ENCODE measurements at places on chromosomes 1 and 21.

DNA sequence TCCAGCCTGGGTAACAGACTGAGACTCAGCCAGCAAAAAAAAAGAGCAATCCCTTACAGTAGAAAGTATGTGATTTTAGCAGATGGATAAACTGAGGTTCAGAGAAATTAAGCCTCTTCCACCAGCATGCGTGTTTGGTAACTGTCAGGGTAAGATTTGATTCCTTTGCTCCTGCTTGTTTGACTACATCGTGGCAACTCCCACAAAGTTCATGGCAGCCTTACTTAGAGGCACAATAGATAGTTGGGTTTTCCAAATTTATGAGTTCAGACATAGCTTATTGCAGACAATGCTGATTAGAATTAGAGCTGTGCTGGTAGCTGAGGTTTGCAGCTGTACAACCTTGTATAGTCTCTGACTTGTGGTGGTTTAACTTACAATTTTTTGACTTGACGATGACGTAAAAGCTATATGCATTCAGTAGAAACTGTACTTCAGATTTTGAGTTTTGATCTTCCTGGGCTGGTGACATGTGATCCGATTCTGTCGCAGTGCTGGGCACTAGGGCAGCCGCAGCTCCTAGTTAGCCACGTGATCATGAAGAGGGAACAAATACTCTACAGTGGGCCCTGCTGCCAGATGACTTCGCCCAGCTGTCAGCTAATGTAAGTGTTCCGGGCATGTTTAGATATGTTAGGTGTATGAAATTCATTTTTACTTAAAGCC lies 167.8 kb downstream of the DHRS3 start:
- DNase-seq: no peak

DNA sequence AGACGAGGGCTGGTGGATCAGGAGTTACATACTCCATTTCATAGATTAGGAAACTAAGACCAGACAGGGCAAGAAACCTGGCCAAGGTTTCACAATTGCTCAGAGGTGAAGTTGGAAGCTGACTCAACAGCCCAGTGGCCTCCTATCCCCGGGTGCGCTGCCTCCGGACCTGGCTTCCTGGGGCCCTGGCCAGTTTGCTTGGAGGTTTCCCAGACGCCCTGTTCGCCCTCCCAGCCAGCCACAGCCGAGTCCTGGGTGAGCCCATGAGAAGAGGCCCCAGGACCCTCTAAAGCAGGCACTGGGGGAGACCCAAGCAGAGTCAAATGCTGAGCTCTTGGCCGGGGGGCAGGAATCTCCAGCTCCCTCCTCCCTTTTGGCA lies 180.1 kb downstream of the ZBTB18 start:
- DNase-seq: no peak

DNA sequence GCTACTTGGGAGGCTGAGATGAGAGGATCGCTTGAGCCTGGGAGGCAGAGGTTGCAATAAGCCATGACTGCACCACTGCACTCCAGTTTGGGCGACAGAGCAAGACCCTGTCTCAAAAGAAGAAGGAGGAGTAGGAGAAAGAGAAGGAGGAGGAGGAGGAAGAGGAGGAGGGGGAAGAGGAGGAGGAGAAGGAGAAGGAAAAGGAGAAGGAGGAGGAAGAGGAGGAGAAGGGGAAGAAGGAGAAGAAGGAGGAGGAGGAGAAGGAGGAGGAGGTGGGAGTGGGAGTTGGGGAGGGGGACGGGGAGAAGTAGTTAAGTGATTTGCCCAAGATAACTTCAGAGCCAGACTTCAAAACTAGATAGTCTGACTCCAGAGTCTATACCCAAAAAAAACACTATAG lies 55.5 kb upstream of the FOXD3 start:
- no peak for DNase-seq

- no peak for DNase-seq
These were observed 149.4 kb upstream of the TIAM1 start for GRCh38 chr21:31493350-31493880.

DNA sequence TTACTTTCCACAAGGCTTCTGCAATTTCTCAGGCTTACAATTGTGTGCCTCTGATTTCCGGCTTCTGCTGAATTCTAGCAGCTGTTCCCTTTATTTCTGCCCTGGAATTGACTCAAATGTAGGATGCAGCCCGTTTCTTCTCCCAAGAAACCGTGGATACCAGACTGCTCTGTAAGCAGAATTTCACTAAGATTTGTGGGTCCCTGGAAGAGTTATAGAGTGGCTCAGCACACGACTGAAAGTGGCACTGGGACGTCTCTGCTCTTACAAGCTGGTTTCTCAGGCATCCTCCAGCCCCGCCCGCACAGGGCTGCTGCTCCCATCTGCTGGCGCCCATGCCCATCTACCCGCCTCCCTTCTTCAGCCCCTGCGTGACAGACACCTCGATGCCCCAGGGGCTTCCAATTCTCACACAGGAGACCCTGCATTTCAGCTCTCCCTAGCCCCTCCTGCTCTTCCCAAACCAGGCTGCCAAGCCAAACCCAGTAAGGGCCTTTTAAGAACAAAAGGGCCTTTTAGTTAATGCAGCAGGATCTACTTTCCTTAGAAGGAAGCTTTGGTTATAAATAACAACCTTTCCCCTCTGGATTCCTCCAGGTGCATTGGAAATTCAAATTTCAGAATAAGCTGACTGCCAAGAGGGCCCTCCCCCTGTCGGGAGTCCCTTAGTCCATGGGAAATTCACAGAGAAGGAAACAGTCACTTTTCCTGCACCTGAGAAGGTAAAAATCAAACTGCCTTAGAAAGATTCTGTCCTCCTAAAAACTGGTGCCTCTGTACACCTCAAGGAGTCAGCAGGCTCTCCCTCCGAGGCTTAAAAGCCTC lies 45.4 kb upstream of the TENT5B start:
- no peak for DNase-seq

- no peak for DNase-seq
These were observed 2.1 kb upstream of the WASF2 start for GRCh38 chr1:27491748-27492700.

- DNase-seq: no peak
These were observed 196.7 kb downstream of the PBX1 start for GRCh38 chr1:164755690-164756089.

GRCh38 chr1:93323185-93323820 lies 22.4 kb upstream of the DR1 start:
- no peak for DNase-seq

DNA sequence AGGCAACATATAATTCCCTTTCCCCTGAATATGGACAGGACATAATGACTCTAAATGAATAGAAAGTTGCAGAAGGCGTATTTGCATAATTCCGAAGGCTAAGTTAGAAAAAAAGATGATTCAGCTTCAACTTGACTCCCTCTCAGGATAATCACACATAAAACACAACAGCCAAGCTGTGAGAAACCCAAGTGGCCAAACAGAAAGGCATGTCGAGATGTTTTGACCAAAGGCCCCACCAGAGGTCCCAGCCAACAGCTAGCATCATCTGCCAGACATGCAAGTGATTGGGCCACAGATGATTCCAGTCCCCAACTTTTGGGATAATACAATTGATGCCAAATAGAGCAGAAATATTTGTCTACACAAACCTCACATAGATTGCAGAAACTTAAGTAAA lies 444.9 kb downstream of the LTN1 start:
- DNase-seq: no peak

GRCh38 chr1:12244585-12244984 lies 14.8 kb downstream of the VPS13D start:
- DNase-seq: no peak

- no peak for DNase-seq
These were observed 409.1 kb downstream of the SETD4 start for GRCh38 chr21:35651196-35651595.

GRCh38 chr1:25522031-25522655 lies 21.3 kb upstream of the LDLRAP1 start:
- no peak for DNase-seq

GRCh38 chr1:65820983-65821382 lies 28.3 kb downstream of the PDE4B start:
- no peak for DNase-seq

GRCh38 chr1:31866450-31867032 lies 50.7 kb upstream of the SPOCD1 start:
- no peak for DNase-seq

GRCh38 chr1:89538361-89538760 lies 13.7 kb downstream of the LRRC8B start:
- no peak for DNase-seq

DNA sequence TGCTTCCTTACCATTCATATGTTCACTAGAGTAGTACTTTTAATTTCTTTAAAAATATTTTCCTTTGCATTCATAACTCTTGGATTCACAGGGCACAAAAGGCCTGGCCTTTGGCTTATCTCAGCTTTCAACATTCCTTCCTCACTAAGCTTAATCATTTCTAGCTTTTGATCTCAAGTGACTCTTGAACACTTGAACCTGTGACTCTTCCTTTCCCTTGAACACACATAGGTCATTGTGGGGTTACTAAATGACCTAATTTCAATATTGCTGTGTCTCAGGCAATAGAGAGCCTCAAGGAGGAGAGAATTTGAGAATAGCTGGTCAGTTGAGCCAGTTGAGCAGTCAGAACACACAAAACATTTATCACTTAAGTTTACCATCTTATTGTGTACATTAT lies 49.9 kb downstream of the COL11A1 start:
- DNase-seq: no peak

- DNase-seq: no peak
These were observed 88.0 kb downstream of the XCL2 start for GRCh38 chr1:168455764-168456163.

DNA sequence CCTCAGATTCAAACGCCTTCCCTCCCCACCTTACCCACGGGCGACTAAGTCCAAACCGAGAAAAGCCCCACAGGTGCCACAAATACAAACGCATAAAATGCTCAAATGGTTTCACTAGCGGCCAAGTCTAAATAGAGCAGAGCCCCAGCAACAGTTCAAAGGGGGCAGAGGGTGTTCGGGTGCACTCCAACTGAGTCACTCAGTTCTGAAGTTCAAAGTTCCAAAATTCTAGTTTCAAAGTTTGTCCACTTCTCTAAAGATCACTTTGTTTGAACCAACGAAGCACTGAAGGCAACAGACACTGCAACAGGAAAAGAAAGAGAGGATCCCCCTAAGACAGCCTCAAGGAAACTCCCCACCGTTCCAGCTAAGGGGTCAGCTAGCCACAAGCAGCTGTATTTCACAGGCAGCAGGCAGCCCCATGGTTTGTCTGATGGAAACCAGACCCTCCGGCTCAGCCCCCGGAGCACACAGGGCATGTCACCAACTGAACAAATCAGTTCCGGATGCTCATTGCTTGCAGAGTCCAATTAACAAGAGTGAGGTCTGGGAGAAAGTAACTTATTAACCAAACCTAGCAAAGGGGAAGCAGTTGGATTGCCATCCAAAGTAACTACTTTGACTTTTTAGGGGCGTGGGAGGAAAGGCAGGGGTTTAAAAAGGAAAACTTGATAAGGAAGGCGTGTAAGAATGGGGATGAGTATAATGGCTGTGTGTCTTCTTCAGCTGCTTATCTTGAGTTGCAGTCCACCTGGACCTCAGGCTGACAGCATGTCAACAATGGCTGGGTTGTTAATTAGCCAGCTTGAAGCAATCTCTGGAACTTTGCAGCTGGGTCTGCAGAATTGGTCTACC lies 1423.9 kb upstream of the PRMT6 start:
- DNase-seq: no peak

DNA sequence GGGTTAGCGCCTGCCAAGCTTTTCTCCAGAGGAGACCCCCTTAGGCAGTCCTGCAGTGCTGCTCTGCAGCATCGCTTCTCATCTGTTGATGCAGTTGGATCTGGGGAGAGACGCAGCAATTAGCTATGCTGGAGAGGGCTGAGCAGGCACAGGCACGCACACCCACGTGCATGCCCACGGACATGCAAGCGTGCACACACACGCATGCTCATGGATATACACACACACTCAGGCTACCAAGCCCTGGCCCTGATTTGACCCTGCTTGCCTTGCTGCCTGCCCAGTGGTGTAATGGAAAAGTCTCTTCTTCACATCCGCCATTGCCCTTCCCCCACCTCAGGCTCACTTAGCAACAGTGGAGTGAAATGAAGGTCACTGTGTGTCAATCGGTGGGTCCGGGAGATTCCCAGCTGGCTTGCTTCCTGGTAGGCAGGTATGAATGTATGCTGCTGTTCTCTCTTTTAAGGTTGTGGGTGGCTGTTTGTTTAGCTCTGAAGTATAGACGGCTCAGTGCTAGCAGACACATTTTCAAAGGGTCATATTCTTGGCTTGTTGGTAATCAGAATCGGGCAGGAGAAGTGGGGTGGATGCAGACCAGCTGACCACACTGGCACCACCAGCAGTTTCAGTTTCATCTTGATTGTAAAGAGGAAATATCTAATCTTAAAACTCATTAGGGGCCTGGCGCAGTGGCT lies 9.5 kb downstream of the ATP1B1 start:
- DNase-seq: peak; percentile 40

- no peak for DNase-seq
These were observed 687.7 kb downstream of the PTPRU start for GRCh38 chr1:29924017-29924431.

DNA sequence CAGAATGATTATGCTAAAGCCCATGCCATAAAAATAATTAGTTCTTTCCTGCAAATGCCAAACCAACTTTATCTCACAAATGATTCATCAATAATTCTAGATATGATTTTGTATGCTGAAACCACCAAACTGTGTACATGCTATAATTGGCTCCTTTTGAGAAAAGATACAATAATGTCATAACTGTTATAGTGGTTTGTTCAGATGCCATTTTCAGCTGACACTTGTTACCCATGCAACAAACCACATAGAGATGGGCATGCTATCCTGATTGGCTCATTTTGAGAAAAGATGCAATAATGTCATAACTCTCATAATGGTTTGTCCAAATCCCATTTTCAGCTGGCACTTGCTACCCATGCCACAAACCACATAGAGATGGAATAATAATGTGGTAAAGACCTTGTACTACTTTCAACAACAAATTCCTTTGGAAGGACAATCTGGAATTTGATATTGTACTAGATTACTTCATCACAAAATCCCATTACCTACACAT lies 283.8 kb downstream of the TPR start:
- DNase-seq: no peak

DNA sequence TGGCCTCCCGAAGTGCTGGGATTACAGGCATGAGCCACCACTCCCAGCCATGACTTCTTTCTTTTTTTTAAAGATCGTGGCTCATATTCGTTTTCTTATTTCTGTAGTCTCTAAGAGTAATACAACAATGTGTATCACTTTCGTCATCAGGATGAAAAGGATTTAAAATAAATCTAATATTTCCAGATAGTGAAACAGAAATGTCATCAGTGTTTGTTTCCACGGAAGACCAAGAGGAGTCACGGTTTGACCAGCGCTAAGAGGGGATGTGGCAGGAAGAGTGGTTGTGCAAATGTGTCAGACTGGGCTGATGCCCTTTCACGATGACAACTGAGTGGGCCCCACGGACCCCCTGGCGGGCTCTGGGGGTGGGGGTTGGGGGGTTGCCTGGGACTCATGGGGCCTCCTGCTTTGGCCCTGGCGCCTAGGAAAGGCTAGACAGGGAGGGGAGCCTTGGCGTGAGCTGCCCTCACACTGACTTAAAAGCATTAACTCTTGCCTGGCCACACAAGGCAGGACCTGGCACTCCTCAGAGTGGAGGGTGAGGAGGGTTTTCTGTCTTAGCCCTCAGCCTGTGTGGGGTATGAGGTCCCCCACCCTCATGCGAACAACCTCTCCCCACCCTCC lies 8.4 kb downstream of the SOX13 start:
- no peak for DNase-seq

GRCh38 chr1:2489615-2490014 lies 13.5 kb downstream of the PLCH2 start:
- no peak for DNase-seq

- DNase-seq: no peak
These were observed 139.8 kb downstream of the SPATA17 start for GRCh38 chr1:217770918-217771317.

Data from stimulated activated CD4-positive, alpha-beta T cell treated with anti-CD3 and anti-CD28 coated beads, Interleukin-1b, Interleukin-23, amount 100 ng/mL, for 48 hours (primary cell).